Activated CD8-positive, alpha-beta memory T cell treated with anti-CD3 and anti-CD28 coated beads for 4 hours (primary cell): ENCODE measurements at places on chromosomes 3 and 15.

DNA sequence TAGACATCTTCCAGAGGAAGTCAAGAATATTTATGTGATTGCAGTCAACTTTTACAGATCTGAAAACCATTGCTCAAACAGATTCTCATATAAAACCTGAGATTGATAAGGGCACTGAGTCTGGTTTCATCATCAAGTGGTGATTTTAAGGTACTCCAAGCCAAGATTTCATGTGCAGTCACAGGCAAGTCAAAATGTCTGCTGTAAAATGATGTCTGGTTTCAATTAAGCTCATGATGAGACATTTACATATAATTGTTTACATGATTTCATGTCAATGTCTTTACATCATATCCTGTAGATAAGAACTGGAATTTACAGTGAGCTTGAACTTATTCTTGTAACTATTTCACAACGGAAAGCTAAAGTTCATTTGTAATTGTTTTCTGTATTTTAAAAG, 1215.5 kb downstream of the ROBO2 start:
- DNase-seq = no peak

DNA sequence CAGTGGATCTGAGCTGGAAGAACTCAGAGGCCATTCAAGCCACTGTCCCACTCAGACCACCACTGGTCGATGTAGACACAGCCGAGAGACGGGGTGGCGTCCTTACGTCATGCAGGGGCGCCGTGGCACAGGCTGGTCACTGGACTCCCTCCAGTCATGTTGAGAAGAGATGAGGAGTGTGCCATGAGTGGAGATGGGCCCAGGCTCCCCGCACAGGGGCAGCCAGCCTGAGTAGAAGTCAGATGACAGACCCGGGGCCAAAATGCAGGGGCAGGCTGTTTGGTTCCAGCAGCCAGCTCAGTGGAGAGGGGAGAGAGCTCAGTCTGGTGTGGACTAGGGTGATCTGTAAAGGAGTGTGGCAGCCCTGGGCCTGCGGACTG, 33.4 kb upstream of the KIF23 start:
- no peak for DNase-seq

GRCh38 chr3:87694678-87695077, 364.1 kb downstream of the CGGBP1 start:
- no peak for DNase-seq

DNA sequence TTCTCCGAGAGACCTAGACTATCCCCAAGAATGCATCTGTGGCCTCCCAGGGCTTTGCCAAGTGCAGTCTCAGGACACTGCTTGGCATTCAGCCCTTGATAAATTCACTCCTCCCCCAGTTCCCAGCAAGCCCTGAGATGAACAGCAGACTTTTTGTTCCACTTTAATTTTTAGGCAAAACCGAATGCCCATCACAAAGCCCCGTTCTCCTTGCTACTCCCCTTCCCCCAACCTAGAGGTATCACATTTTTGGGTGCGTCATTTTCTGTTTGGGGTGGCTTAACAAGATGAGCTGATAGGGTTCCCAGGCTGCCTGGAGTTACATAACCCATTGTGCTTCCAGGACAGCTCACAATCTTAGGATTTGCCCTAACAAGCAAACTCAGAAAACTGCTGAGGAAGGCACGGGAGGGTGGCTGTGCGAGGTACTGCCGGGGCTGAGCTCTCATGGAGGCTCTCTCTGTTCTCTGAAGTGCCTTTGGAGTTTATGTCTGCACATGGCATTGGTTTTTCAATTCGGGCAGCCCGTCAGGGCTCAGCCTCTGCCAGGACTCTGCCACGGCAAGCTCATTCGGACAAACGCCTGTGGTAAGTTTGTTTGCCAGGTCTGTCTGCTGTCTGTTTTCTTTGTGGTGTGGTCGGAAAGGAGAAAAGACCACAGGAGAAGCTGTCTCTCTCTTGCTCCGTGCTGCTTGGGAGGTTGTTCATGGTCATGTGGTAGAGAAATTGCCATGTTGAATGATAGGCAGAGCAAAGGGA, at the start of gene TRAK1:
Gene TRAK1, plus strand, starts transcription at position 385 of the 759 bp plus-strand sequence. Its CDS starts 113 bp downstream, at position 498.
- no peak for DNase-seq

GRCh38 chr15:93553167-93553935, 464.3 kb upstream of the RGMA start:
- no peak for DNase-seq

DNA sequence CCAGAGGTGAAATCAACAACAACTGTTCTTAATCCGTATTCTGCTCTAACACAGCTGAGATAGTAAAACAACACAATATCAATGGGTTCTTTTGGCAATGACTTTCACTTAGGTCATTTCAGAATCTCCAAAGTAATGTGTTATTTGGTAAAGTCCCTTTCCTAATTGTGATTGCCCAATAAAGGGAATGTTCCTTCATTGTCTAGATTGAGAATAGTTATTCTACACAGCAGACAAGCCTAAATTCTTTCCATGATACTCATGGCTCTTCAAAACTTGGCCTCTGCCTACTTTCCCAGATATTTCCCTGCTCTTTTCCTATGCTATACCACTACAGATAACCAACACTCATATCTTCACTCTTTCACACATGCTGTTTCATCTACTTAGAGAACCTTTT, 219.8 kb downstream of the FMN1 start:
- DNase-seq = no peak

- DNase-seq = no peak
Measured at GRCh38 chr3:172746475-172746874, 4.1 kb upstream of the ECT2 start.

GRCh38 chr15:66981771-66982170, 83.6 kb upstream of the SMAD3 start:
- DNase-seq = no peak

DNA sequence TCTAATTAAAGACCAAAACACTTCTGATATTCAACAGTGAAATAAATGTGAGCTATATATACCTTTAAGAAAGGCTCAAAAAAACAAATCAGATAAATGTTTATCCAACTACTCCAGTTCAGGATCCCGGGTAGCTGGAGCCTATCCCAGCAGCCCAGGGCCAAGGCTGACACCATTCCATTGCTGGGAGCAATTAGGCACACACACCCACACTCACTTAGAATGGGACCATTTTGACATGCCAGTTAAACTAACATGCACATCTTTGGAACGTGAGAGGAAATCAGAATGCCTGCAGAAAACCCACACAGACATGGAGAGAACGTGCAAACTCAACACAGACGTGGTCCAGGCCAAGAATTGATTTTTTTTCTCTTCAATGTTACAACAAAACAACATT, 30.0 kb upstream of the PLSCR4 start:
- DNase-seq = no peak

- no peak for DNase-seq
Measured at GRCh38 chr3:11825301-11825700, 21.4 kb downstream of the TAMM41 start.

GRCh38 chr3:195904368-195904767, 4.0 kb downstream of the TNK2 start:
- no peak for DNase-seq

- DNase-seq = no peak
Measured at GRCh38 chr15:69315402-69316110, 16.8 kb downstream of the PAQR5 start.

GRCh38 chr15:52682200-52682599, 3.0 kb upstream of the ATOSA start:
- DNase-seq = no peak

GRCh38 chr15:54033869-54034458, 55.7 kb downstream of the UNC13C start:
- no peak for DNase-seq

GRCh38 chr3:5464649-5465048, 277.1 kb downstream of the EDEM1 start:
- no peak for DNase-seq

- DNase-seq = no peak
Measured at GRCh38 chr3:48413611-48414010, 16.3 kb downstream of the PLXNB1 start.

GRCh38 chr3:34323517-34323916, 525.1 kb downstream of the PDCD6IP start:
- no peak for DNase-seq

GRCh38 chr3:138451595-138452162, 17.3 kb downstream of the ESYT3 start:
- no peak for DNase-seq

- DNase-seq = no peak
Measured at GRCh38 chr3:116863822-116864589, 154.4 kb downstream of the TUSC7 start.

DNA sequence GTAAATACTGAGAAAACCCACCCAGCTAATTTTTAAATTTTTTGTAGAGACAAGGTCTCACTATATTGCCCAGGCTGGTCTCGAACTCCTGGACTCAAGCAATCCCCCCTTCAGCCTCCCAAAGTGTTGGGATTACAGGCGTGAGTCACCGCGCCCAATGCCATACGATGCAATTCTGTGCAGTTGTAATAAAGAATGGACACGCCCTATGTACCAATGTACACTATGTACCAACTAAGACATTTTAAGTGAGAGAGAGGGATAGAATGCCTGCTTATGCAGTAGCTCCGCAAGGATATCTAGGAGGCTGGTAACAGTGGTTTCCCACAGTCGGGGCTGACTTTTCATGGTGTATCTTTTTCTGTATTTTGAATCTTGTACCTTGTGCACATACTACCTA, 14.6 kb downstream of the ZNF710 start:
- DNase-seq = no peak

DNA sequence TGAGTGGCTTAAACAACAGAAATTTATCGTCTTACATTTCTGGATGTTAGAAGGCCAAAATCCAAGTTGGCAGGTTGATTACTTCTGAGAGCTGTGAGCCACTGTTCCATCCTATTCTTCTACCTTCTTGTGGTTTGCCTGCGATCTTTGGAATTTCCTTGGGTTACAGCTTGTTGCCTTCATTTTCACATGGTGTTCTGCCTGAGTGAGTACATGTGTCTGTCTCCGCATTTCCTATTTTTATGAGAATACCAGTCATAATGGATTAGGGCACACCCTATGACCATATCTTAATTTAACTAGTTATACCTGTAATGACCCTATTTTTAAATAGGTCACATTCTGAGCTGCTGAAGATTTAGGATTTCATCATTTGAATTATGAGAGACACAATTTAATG, 294.3 kb downstream of the CNTN4 start:
- DNase-seq = no peak

DNA sequence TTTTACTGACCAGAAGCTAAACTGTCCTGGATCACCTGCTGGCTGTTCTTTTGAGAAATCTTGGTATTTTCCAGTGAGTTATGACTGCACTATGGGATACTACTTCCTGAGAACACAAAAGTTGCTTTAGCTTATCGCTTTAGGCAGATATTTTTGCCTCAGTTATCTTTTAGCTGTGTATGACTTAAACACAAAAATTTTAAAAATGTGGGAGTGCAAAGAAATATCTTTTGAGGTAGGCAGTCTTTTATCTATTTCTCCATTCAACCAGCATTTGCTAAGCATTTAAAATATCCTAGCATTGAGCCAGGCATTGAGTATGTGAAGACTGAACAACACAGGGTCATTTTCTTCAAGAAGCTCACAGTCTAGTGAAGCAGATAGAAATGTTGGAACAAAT, 981.9 kb downstream of the FHIT start:
- no peak for DNase-seq
